Kidney epithelial cell (primary cell): ENCODE measurements at places on chromosomes 2 and 18.

DNA sequence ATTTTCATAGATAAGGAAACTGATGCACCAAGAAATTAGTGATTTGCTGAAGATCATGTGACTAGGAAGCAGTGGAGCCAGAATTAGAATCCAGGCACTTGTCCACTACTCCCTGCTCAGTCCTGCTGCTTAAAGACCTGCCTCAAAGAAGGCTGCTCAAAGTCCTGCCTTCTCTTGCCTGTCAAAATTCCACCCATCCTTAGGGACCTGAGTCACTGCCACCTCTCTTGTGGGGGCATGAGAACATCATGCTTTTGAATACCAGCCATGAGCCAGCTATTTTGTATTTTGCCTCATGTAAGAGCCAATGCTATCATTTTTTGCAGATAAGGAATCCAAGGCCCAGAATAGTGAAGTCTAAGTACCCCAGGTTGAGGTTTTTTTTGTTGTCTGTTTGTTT is 47.1 kb downstream of the DDX1 start:
- no peak for DNase-seq

- DNase-seq: no peak
These were observed 40.4 kb downstream of the PIEZO2 start for GRCh38 chr18:11108947-11109346.

DNA sequence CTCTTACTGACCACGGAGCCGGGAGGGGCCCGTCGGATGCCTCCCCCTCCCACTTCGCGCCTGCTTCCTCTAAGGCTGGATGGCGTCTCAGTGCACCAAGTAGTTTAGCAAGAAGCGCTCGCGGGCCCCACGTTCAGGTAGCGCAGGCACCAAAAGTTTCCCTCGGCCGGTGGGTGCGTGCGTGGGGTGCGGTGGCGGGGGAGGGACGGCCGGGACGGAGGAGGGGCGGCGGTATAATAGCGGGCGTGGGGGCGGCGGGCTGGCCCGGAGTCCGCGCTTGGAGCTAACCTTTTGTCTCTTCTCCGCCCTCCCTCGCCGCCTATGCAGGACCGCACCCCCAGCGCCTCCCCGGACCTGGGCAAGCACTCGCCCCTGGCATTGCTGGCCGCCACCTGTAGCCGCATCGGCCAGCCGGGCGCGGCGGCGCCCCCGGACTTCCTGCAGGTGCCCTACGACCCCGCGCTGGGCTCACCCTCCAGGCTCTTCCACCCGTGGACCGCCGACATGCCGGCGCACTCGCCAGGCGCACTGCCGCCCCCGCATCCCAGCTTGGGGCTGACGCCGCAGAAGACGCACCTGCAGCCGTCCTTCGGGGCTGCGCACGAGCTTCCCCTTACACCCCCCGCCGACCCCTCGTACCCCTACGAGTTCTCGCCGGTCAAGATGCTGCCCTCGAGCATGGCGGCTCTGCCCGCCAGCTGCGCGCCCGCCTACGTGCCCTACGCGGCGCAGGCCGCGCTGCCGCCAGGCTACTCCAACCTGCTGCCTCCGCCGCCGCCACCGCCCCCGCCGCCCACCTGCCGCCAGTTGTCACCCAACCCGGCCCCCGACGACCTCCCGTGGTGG is 1.0 kb downstream of the SP5 start:
- no peak for DNase-seq

DNA sequence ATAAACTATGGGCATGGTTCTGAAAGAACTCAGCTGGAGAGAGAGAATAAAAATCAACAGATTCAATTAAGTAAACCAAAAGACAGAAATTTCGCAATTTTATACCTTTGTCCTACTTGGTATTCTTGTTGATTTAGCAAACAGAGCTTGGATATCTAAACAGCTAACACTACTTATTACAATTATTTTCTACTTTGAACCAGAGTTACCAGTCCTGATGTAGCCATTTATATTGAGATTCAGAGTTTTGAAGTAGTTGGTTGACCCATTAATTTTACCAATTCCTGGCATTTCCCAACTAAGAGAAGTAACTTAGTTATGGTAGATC is 48.9 kb downstream of the ASXL2 start:
- no peak for DNase-seq

DNA sequence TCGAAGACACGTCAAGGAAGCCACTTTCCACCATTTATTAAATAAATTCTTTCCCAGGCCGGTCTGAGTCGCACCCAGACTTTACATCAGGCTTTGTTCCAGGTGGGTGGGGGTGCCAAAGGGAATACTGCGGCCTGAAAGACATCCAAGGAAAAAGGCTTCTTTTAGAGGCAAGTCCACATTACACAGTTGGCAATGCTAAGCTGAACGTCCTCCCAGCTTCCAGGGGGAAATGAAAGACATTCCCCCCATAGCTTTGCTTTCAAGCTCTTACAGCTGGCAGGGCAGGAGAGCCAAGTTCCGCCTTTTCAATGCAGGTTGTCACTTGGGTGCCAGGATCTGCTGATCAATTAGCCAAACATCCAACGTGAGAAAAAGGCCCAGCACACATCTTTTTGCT is 36.5 kb upstream of the PTPN4 start:
- no peak for DNase-seq

DNA sequence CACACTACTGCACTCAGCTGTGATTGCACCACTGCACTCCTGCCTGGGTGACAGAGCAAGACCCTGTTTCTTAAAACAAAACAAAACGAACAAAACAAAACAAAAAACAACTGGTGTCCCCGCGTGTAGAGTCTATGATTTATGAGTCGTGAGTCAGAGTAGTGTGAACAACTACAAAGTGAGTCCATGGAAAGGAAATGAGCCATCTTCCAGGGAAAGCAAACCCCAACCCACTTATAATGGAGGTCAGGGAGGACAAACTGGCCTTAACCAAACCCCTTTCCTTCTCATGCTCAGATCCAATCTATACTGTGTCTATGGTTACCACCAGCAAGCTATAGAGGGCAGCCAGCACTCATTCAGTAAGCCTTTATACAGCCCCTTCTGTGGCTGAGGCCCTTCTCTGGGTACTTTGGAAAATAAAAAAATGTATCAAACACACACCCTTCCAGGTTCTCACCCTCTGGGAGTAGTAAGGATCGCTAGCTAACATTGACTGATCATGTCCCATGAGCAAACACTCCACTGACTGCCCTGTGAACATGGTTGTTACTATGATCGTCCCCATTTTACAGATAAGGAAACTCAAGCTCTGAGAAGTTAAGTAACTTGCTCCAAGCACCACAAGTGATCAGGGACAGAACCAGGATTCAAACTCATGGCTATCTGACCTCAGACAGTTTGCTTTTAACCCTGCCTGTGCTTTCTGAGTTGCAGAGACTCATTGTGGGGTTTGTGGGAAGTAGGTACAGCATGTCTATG is 24.7 kb upstream of the COLEC12 start:
- DNase-seq: peak; percentile 35

- no peak for DNase-seq
These were observed 433 bp downstream of the SH3RF3 start for GRCh38 chr2:109129356-109129920.

DNA sequence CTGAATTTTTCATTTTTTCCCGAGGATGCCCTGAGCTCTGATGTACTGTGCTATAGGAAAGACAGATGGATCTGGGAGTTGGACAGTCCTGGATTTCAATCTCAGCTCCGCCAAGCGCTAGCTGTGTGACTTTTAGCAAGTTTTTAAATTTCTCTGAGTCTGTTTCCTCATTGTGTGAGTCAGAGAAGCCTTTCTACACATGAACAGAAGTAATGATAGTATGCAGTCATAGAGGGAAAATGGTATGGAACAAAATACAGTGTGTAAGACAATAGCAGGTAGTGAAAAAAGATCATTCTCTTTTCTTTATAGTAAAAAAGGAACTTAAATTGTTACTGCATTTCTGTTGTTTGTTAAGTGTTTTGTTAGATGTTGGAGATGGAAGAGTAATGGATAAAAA is 52.4 kb upstream of the PPM1B start:
- no peak for DNase-seq

DNA sequence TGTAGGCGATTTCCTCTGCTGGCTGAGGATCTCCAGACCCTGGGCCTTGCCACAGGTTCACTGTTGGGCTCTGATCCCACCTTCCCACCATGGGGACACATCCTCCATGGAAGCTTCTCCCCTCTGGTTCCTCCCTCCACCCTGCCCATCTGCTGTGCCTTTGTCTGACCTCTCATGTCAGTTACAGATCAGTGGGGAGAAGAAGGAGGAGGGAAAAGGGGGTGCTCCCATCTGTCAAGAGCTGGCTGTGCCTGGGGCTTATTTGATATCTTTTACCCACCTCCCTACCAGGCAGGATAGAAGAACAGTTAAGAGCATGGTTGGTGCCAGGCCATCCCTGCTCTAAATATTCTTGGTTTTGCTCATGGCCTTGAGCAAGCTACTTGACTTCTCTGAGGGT is 12.3 kb upstream of the DNAJB2 start:
- no peak for DNase-seq

DNA sequence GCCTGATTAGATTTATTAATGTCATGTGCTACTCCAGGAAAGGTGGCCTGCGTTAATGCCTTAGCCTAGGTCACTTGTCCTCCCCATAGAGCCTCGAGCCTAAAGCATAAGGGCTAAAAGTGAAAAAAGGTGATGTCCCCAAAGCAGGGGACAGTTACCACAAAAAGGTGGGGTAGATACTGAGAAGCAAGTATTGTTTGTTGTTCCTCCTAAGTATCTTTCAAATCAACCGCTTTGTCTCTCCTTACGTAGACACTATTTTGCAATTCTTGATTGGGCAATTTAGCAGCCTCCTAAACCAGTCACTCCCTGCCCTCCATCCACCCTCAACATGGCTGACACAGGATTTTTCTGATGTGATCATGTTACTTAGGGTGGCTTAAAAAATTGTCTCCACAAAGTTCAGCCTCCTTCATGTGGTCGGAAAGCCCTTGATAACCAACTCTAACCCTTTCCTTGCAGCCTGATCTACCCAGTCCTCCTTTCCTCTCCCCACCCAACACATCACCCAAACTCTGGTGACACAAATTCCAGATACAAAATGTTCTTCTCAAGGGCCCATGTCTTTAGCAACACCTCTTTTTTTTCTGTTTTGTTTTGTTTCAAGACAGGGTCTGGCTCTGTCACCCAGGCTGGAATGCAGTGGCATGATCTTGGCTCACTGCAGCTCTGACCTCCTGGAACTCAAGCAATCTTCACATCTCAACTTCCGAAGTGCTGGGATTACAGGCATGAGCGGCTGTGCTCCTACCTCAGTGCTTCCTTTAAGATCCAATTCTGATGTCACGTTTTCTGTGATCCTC is 6.9 kb downstream of the INHA start:
- no peak for DNase-seq

GRCh38 chr2:233029321-233029720 is 3.2 kb upstream of the NEU2 start:
- DNase-seq: no peak

DNA sequence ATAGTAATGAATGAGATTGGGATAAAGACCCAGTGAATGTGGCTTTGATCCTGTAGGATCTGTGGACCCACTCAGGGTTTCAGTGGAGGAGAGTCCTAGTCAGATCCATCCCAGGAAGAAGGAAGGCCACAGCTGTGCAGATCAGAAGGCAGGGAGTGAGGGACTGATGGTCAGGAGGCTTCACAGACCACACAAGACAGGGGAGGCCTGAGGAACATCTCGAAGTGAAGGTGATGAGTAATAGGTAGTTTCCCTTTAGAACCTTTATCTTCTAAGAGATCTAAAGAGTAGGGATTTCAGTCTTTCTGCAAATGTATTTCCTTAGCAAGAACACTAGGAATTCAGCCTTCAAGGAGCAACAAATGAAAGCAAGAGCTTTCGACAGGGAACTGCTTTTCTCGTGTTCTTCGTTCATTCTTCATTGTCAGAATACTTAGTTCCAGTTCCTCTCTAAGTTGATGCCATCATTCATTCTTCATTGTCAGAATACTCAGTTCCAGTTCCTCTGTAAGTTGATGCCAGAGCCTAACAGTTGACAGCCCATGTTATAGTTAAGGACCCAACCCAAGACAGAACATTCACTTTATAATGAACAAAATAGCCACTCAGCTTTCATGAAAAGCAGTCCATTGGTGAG is 150.2 kb upstream of the EPAS1 start:
- no peak for DNase-seq

DNA sequence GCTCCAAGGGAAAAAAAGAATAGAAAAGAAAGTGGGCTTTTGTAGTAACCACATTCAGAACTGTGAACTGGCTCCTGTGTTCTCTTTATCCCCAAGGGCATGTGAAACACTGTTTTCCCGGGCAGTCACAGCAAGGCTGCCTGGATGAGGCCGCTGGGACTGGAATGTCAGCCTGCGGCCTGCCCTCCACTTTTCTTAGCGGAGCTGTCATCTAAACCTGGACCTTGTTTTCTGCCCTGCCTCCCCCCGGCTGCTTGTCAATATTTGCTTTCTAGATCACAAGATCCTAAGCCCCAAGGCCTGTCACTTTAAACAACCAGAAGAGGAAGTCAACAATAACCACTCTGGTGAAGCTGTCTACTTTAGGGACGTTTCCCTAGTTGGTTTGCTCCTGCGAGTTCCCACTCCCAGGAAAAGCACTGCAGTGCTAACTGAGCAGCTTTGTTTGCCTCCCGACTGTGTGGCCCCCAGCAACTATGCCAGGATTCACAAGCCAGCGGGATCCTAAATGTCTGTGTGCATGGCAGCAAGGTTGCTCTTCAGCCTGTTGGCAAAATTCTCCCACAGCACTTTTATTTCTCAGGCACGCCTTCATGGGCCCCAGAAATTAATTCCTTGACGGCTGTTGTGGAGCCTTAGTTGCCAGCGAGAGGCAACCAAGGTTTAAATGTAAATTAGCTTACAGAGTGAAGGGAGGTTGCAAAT is 30.6 kb downstream of the SOWAHC start:
- no peak for DNase-seq

DNA sequence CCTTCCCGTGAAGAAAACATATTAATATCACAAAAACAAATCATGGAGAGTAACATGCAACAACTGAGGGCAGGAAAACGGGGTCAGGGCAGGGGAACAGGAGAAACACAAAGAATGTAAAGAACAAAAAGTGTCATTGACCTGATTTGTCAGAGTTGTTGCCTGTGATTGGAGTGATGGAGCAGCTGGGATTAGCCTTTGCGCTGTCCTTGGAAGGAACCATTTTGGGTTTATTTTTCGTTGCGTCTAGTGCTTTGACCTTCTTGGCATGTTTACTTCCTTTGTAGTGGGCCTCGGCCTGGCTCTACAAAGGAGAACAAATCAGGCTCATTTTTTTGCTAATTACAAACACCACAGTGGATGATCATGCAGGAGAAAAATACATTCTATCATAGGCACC is 218.5 kb upstream of the SESTD1 start:
- DNase-seq: no peak

- no peak for DNase-seq
These were observed 495.5 kb upstream of the MYT1L start for GRCh38 chr2:2826621-2827020.

- DNase-seq: no peak
These were observed 86.3 kb upstream of the EFEMP1 start for GRCh38 chr2:56009758-56010458.

DNA sequence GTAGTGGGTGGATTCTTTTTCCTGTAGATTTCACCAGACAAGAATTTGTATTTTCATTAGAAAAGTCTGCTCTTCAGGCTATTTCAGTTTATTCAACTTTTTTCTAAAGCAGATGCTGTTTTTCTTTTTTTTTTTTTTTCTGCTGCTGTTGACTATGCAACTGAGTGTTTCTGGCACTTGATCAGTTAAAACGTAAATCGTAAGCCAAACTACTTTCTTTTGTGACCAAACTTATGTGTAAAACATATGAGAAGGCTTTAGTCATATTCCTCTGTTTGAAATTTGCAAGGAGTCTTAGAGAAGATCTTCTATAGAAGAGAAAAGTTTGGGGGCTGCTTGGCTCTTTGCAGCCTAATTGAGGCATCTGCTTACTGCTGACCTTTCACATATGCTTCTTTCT is 170.1 kb downstream of the PARD3B start:
- no peak for DNase-seq
